NCI-H69 (cell line): ENCODE measurements at places on chromosomes 7 and 10.
A peak's percentile ranks its signal among the peaks of the same experiment; 100 is the strongest.

DNA sequence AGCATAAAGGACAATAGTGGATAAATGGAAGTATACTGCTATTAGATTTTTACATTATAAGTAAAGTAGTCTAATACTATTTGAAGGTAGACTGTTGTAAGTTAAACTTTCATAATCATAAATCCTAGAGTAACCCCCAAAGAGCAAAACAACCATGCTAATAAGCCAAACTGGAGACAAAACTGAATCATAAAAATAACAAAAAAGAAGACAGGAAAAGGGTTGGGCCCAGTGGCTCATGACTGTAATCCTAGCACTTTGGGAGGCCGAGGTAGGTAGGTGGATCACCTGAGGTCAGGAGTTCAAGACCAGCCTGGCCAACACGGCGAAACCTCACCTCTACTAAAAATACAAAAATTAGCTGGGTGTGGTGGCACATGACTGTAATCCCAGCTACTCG, 9.7 kb downstream of the CACUL1 start:
- DNase-seq = no peak

- DNase-seq = no peak
These were observed 1.3 kb downstream of the NOS3 start for GRCh38 chr7:150992051-150992640.

GRCh38 chr7:104150470-104150869, 57.3 kb downstream of the ORC5 start:
- peak; percentile 24 for DNase-seq

DNA sequence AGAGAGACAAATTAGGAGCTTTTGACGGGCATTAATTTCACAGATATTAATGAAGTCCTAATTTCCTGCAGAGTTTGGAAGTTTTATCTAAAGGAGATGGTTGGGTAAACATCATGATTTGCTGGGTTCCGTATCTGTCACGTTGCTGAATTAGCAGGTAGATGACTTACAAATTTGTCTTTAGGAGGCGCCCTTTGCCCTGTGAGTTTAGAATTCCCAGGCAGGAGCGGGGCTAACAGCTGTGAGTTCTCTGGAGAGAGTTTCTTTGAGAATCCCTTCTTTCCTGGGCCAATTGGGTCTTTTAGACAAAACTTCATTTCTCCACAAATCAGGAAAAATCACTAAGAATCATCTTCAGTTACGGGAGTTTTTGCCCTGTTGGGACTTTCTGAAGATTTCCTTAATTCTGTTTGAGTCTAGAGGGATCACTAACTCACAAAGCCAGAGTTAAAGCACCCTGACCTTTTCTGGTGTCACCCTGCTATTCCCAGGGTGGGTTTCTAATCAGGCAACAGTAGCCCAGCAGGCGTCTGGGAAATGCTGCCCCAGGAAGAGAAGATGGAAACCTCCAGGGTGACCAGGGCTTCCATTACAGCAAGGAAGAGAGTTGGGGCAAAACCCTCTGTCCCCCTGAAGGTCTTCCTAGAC, 63.7 kb downstream of the PRKCQ start:
- DNase-seq = no peak

GRCh38 chr7:92634924-92635519, 44.8 kb upstream of the FAM133B start:
- DNase-seq = peak; percentile 69

- no peak for DNase-seq
These were observed 77.8 kb upstream of the ABI1 start for GRCh38 chr10:26938578-26938977.
